Keratinocyte (primary cell): ENCODE measurements at places on chromosomes 5 and 9. TPM values are rescaled to one million over a fixed set of nuclear protein-coding genes. Genes with fewer than 3 reads are reported as not detected.

DNA sequence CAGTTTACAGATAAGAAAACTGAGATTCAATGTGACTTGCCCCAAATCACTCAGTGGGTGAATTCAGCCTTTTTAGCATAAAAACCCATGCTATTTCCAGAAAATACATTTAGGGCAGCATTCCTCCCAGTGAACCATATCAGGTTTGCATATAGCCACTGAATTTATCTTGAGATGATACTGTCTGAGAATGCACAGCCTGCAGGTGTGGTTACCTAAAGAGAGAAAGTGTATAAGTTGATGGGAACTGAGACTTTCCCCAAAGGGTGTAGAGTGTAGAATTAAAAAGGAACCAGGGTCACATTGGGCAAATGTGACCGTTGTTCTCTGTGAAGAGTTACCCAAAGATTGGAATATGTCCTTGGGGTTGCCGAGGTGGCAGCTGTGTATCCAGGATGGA lies 100.0 kb upstream of the PIK3R1 start:
- no peak for DNase-seq

DNA sequence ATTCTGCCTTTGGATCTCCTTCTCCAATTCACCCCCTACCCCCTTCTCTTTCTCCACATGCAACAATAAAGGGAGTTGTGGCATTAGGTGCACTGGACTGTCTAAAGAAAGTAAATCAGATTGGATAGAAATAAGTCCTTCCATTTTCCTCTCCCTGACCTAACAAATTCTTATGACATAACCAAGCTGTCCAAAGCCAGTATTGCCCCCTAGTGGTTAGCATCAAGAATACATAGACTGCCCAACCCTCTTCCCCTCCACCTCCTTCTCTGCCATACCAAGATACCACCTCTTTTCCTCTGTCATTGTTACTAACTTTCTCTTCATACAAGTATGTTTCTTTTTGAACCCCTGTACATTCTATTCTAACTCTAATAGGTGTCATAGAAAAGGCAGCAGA lies 45.7 kb downstream of the PPARGC1B start:
- DNase-seq: no peak

DNA sequence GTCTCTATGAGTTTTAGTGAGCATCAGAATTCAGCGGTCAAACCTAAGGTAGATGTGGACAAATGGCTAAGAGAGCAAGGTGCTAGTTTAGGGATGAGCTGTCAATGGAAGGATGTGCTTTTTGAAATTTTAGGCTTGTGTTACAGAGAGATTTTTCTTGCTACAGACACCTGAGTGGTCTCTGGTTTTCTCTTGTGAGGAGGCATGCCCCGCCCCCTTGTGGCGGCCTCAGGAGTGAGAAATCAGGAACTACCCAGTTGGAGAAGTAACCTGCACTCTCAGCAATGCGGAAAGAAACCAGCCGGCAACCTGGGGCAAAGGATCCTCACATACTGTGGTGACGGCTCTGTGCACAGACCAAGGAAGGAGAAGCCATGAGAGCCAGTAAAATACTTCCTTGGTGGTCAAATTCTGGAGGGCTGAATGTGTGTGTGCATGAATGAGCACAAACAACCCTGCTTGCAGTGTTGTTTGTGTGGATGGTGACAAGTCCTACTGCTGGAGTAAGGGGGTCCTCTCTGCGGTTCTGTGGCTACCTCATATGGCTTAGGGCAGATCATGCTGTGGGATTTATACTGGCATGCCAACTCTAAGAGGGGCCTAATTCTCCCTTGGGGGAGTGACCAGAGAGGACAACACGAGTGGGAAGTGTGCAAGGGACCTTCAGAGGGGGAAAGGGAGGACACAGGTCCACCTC lies 16.7 kb upstream of the HSD17B4 start:
- no peak for DNase-seq

DNA sequence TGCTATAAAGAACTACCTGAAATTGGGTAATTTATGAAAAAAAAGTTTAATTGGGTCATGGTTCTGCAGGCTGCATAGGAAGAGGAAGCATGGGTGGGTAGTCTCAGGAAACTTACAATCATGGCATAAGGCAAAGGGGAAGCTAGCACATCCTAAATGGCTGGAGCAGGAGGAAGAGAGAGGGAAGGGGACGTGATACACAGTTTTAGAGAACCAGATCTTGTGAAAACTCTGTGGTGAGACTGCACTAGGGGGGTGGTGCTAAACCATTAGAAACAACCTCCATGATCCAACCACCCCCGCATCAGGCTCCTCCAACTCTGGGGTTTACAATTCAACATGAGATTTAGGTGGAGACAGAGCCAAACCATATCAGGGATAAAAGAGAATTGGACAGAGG lies 624.2 kb downstream of the PRR16 start:
- DNase-seq: no peak

GRCh38 chr9:137843355-137843754 lies 34.2 kb upstream of the CACNA1B start:
- no peak for DNase-seq

LCN12 gene
- polyA plus RNA-seq: 0.22 TPM in 1 of 3 replicates, not detected in the others
